GM18507 (cell line): ENCODE measurements at places on chromosomes 7 and 10.

- DNase-seq = no peak
These were observed 83.1 kb downstream of the ADARB2 start for GRCh38 chr10:1654247-1654646.

- no peak for DNase-seq
These were observed 28.7 kb downstream of the TMEM106B start for GRCh38 chr7:12239806-12240205.

DNA sequence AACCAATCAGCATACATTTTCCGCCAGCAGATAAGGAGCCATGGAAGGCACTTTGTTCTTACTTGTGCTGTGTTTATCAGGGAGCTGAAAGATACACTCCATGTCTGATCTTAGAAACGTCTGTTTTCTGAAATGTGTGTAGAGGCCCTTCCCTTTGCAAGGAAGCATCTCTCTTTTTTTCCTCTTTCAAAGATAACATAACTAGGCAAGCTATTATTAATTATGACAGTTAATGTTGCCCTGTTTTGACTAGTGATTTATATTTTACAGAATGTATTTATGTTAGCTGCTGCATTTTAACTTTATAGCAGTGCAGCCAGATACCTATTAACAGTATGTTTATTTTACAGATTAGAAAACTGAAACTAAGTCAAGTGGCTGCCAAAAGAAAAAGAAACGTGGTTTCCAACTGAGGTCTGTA, 683.2 kb upstream of the IGFBP3 start:
- no peak for DNase-seq

DNA sequence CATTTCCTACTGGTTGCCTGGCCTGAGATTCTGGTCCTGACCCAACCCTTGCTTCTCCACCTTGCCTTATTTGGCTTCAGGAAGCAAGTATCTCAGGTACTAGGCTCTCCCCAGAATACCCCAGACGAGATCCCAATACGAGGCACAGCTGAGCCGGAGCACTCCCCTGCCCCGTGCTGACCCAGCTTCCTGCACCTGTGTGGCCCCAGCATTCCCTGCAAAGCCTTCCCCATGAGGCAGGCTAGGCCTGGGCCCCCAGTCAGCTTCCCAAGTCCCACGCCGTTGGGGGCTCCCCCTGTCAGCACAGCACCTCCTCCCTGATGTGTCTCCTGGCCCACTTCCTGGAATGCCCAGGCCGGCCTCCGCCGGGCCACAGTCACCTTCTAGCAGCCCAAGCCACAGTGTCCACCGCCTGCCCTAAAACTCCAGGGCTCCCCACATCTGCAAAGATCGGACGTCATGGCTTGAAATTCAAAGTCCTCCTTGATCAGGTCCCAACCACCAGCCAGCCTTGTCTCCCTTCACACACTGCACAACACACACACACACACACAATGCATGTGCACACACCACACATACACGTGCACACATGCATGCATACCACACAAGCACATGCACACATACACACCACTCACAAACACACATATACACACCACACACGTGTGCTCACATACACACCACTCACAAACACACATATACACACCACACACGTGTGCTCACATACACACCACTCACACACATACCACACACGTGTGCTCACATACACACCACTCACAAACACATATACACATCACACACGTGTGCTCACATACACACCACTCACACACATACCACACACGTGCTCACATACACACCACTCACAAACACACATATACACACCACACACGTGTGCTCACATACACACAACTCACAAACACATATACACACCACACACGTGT, 78.9 kb upstream of the FOXK1 start:
- DNase-seq = no peak

GRCh38 chr7:90723866-90724265, 127.7 kb downstream of the CDK14 start:
- no peak for DNase-seq

- DNase-seq = no peak
These were observed 162.2 kb downstream of the TFEC start for GRCh38 chr7:115868369-115868768.

- no peak for DNase-seq
These were observed 3.6 kb downstream of the SEC23IP start for GRCh38 chr10:119896061-119896655.

- DNase-seq = no peak
These were observed 181.6 kb downstream of the PTPN20 start for GRCh38 chr10:47092831-47093230.

DNA sequence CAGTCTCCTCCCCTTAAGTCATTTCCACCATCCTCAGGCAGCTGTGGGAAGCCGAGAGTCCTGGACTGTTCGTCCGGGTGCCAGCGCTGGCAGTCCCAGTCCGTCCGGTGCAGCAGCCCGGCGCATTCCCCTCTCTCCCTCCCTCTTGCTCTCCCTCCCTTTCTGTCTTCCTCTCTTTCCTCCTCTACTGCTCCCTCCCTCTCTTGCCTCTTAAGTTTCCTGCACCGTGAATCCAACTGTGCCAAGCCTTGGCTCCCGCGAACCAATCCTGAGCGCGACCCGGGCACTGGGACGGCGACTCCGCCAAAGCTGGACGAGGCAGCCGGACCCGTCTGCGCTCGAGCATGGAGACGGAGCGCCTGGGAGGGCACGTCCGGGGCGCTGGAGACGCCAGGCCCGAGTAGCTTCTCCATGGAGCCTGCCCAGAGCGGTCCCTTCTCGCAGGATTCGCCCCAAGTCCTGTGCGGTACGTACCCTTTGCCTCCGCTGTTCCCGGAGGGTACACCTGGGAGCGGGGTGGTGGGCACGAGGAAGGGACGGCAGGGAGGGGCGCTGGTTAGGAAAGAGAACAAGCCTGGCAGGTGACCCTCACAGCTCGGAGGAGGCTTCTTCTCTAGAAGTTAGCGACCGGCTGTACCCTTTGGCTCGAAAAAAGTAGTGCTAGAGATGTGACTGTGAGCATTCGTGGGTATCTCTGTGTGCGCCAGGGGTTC, 1.0 kb downstream of the NXPH1 start:
- DNase-seq = no peak

DNA sequence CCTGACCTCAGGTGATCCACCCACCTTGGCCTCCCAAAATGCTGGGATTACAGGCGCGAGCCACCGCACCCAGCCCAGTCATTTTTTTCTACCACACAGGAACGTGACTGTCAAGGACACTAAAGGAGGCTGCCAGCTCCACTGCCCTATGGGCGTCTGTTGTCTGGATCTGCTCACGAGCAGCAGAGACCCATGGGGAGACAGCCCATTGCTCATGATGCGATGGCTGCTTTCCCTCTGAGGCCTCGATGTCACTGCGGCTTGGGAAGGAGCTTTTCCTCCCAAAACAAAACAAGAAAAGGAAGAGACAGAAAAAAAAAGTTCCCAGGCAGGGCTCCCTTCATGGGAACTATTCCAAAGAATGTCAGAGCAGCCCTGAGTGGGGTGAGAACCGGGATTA, 70.5 kb downstream of the DENND2A start:
- no peak for DNase-seq

DNA sequence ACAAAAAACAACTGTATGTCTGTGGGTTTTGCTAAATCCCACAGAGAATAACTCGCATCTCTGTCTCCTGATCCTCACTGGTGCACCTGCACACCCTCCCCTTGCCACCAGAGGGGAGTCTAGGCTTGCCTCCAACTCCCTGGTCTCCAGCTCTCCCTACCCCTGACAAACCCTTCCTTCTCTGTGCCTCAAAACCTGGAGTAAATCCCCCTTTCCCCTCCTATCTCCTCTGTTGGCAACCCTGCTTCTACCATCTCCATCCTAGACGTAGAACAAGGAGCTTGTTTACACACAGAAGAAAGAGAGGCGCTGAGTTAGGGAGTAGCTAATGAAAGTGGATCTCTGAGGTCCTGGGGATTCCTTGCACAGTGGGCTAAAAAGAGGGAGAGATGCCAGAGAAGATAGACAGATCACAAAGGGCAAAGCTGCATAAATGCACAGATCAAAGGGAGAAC, 6.0 kb downstream of the MBLAC1 start:
- DNase-seq = no peak

DNA sequence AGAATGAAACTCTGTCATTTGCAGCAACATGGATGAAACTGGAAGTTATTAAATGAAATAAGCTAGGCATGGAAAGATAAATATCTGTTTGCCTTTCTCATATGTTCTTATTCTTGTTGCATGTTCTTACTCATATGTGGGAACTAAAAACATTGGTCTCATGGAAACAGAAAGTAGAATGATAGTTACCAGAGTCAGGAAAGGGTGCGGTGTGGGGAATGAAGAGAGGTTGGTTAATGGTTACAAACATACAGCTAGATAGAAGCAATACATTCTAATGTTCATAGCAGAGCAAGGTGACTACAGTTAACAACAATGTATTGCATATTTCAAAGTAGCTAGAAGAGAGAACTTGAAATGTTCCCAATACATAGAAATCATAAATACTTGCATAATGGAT, 105.1 kb downstream of the FAM107B start:
- no peak for DNase-seq

GRCh38 chr10:89981891-89982290, 280.5 kb downstream of the KIF20B start:
- DNase-seq = no peak

DNA sequence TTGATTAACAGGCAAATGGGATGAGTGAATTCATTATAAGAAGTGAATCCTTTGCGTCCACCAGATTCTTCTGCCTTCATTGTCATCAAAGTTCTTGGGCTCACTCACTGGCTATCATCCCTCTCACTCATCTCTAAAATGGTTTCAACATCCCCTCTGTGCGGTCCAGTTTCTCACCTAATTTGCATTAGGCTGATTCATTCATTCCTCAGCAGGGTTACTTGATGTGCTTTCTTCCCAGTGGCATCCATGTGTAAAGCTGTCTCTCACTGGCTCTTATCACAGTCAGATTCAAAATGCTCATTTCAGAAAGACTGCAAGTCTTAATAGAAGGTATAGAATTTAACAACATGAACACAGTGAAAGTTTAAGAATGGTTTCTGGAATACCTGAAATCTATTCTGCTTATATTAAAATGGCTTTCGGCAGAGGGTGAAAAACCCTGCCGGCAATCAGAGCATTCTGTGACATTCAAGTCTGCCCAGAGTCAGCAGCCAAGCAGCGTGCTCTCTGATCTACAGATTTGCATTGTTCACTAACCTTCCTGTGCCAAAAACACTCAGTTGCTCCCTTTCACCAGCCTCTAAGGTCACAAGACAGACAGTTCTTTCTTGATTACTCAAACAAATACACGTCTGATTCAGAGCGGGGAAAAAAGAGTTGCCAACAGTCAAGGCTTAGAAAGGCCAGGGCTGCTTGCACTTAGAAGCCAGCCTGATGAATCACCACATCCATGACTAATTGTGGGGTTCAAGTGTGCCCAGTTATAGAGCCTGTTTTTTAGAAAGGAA, 106.7 kb downstream of the TES start:
- no peak for DNase-seq

- DNase-seq = no peak
These were observed 18.1 kb upstream of the SORBS1 start for GRCh38 chr10:95579292-95579691.

- DNase-seq = no peak
These were observed 3.4 kb downstream of the HOXA9 start for GRCh38 chr7:27161721-27162560.

DNA sequence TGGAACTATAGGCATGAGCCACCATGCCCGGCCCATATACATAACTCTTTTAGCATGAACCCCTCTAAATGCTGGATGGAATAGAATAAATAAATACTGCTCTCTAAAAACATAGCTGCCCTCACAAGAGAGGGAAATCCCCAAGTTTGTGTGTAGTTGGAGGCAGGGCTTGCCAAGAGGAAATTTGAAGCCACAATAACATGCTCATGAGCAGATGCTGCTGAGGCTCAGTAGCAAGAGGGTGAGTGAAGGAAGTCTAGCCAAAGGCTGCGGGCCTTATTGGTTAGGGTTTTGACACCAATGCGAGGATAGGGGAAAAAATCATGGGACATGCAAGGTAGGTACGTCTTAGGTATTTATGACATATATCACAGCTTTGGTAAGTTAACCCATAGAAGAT, 17.3 kb downstream of the TPK1 start:
- no peak for DNase-seq

- no peak for DNase-seq
These were observed 266.6 kb upstream of the GNAI1 start for GRCh38 chr7:79868010-79868409.

GRCh38 chr10:4229106-4229505, 444.1 kb upstream of the KLF6 start:
- no peak for DNase-seq

DNA sequence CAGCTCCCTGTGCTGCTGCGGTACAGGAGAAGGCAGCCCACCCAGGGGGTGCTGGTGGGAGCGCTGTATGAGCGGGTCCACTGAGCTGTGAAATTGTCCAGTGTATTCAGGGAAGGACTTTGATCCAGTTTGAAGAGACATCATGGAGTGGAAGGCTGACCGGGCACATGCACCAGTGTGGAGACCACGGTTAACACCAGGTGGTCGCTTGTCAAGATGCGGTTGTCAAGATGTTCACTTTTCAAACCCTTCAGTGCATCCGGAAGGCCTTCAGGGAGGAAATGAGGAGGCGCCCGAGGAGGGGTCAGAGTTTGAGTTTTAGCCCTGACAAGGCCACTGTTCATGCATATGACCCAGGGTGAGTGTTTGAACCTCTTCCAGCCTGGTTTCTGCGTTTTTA, 6.1 kb downstream of the DOCK1 start:
- no peak for DNase-seq

DNA sequence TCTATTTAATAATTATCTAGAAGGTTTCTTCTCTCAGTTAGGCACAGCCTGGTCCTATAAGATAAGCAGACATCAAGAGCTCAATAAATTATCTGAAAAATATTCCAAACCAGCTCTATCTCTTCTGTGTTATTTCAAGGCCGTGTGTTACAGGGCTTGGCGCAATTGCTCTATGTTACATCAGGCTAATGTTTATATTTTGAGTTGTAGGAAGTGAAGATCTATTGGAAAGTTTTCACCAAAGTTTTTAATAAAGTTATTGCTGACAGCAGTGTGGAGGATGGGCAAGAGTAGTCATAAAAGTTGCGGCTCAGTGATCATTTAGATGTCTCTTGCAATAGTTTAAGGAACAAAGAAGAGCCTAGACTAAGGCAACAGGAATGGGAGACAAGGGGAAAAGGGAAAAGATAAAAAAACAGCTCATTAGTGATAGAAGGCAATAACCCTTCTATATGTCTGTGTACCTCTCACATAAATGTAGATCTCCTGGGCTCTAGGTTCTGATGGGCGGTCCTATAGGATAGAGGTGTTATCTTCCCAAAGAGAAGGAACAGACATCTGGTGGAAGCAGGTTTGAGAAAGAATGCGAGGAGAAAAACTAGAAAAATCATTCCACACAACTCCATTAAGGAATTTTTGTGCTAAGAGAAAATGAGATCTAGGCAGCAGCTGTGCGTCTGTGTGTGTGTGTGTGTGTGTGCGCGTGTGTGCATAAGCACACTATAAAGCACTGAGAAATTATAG, 5.9 kb upstream of the ANKRD7 start:
- no peak for DNase-seq

- no peak for DNase-seq
These were observed 45.5 kb upstream of the STEAP1B start for GRCh38 chr7:22545529-22545928.

- DNase-seq = peak; percentile 51
These were observed 217.8 kb upstream of the MKLN1 start for GRCh38 chr7:131109759-131110296.

- DNase-seq = peak; percentile 38
These were observed 176.1 kb downstream of the DIP2C start for GRCh38 chr10:513393-513792.
